ENCODE measurements at places on chromosomes 7 and 10.

DNA sequence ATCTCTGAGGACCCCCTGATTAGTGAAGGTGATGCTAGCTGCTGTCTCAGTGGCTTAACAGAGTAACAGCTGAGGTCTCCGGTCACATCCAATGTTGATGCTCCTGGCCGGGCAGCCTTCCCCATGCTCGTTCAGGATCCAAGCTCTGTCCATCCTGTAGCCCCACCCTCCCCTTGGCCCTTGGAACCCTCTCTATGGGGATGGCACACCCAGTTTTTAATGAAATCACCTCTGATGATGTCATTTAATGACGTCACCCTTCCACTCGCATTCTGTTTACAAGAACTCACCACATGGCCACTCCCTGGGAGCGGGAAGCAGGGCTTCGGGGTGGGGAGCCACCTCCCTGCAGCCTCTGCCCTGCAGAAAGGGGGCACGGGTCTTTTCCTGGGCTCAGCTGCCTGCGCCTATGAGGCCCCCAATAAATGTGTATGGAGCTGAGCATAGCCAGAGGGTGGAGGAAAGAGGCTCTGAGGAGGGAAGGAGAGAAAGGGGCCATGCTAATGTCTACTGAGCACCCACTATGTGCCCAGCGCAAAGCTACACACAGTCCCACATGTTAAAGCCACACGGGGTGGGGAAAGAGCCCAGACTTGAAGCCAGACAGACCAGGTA lies 95.5 kb downstream of the OAT start:
- DNase-seq: no peak

DNA sequence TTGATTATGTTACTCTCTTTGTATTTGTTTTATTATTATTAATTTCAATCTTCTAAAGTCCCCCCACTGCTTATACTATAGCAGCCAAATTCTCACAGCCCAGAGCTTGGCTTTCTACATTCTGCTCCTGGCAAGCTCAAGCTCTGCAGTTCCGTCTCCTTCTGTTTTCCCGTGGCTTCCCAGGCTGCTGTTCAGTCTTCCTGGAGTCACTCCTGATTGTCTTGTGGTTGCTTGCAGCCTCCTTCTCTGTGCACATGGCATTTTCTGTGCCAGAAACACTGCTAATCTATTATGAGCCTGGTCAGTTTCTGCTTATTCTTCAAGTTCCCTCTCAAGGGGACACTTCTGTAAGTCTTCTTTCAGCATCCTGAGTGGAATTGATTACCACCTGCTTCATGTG lies 533.7 kb upstream of the IGFBP3 start:
- DNase-seq: no peak

DNA sequence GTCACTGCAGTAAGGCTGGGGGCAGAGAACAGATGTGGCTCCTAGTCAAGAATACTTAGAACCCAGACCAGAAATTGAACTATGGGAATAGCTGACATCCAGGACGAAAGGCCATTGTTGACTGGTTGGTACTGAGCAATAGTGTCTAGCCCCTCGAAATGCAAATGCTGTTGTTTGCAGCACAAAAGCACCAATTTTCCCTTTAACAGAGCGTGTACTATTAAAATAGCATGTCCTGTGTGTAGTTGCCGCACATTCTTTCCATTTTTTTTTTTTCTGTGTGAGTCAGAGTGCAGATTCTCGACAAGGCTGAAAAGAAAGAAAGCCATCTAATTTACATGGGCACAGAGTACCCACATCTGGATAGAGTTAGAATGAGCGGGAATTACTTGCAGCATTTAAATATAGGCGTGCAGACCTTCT lies 302.4 kb downstream of the PTEN start:
- no peak for DNase-seq

DNA sequence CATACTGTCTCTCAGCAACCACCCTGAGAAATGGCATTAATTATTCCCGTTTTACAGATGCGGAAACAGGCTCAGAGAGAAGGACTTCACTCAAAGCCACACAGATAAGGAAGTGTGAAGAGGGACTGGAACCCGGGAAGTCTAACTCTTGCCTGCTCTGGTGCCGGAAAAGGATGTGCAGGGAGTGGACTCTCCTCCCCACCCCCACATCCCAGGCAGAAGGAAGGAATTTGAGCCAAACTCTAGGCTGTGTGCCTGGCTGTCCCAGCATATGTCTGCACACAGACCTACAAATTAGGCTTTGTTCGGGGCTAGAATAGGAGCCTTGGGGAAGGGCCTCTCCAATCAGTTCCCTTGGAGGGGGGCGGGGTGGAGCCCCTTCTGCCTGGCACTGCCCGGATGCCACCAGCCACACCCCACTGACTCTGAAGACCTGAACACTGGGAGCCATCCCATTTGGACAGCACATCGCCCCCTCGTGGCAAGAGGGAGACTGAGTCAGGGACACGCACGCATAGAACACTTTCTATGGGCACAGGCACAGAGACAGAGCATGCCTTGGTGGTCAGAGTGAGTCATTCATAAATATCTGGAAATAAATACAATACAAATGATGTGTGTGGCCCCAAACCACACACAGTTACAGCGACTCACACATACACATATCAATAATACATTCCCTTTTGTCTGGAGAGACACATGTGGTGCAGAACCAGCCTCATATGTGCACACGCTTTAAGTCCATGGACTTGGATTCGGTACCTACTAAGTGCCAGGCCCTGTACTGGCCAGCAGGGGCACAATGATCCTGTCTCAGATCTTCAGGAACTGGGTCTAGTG lies 13.1 kb downstream of the LZTS2 start:
- DNase-seq: peak; percentile 78

GRCh38 chr10:74880041-74880440 lies 53.6 kb downstream of the KAT6B start:
- no peak for DNase-seq

- DNase-seq: no peak
These were observed 407.9 kb downstream of the NRG3 start for GRCh38 chr10:82282782-82283456.

DNA sequence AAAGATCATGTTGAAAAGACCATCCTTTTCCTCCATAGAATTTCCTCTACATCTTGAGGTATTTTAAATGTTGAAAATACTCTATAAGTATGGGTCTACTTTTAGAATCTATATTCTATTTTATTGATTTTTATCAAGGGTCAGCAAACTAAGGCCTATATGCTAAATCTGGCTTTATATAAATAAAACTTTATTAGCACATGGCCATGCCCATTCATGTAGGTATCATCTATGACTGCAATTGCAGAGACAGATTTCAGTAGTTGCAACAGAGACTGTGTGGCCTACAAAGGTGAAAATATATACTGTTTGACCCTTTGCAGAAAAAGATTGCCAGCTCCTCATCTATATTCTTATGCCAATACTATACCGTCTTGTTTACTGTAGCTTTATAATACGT lies 72.7 kb downstream of the TAX1BP1 start:
- no peak for DNase-seq

- DNase-seq: no peak
These were observed 220.5 kb upstream of the AOAH start for GRCh38 chr7:36944838-36945237.

- DNase-seq: no peak
These were observed 70.8 kb downstream of the GRID1 start for GRCh38 chr10:86295791-86296190.

DNA sequence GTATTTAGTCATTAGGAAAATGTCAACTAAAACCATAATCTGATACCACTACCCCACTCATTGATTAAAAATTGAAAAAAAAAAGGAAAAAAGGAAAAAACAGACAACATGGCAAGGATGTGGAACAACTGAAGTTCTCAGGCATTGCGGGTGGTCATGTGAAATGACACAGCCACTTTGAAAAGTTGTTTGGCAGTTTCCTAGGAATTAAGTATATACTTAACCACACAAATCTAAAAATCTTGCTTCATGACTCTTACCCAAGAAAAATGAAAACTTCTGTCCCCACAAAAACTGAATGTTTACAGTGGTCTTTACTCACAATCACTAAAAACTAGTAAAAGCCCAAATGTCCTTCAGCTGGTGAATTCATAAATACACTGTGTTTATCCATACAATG lies 254.5 kb downstream of the AHR start:
- DNase-seq: no peak

Measured in COR-L47 (cell line).